ENCODE measurements at places on chromosomes 4 and X.

- DNase-seq, result no peak
Measured at GRCh38 chr4:61231421-61231820, 31.3 kb downstream of the ADGRL3 start.

- DNase-seq, result peak; percentile 80
Measured at GRCh38 chr4:152996111-152996571, 60.0 kb downstream of the FHDC1 start.

- DNase-seq, result no peak
Measured at GRCh38 chr4:39169426-39169825, 12.9 kb upstream of the WDR19 start.

DNA sequence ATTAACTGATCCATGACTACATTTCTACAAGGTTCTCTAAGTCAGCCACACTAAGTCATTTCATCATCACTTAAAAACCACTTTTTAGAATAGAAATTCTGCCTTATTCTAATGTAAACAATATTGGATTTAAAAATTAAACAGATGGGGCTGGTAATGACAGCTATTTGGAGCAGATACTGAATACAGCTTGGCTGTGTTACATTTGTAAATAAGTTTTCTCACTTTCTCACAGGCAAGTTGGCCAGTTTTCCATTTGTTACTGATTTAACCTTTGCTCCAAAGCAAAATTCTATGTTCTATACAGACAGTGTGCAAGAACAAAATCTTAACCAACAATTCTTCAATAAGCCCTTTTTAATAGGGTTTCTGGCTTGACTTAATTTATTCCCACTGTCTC is 370.7 kb downstream of the GRIA2 start:
- no peak for DNase-seq

DNA sequence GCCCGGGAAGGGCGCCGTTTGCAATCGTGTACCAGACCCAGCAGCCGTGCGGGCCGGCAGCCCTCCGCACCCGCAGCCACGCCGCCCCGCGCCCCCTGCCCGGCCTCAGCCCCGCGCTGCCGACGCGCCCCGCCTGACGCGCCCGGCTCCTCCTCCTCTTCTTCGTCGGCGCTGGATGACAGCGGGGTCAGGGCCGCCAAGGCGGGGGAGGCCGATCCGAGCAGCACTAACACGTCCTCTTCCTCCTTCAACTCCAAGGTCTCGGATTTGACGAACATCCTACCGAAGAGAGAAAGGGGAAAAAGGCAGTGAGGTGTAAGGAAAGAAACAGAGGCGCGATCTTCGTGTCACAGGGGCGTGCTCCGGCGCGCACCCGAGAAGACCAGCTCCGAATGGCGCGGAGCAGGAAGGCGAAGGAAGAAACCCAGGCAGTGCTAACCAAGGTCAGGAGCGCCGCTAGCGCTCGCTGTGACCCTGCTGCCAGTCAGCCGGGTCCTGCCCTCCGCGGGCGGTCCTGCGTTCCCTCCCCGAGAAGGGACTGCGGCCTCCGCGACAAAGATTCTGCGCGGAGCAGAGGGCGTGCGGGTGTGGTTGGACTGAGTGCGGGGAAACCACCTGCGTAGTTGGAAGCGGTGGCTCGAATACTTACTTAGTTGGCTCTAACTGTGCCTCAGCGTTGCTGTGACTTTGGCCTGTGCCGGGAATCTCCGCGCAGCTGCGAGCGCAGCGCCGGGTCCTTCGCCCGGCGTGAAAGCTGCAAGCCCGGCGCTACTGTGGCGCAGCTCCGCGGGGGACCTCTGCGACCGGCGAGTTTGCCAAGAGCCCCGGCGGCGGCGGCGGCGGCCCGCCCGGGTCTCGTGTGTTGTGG is 548 bp downstream of the NEUROG2 start:
- peak; percentile 57 for DNase-seq

DNA sequence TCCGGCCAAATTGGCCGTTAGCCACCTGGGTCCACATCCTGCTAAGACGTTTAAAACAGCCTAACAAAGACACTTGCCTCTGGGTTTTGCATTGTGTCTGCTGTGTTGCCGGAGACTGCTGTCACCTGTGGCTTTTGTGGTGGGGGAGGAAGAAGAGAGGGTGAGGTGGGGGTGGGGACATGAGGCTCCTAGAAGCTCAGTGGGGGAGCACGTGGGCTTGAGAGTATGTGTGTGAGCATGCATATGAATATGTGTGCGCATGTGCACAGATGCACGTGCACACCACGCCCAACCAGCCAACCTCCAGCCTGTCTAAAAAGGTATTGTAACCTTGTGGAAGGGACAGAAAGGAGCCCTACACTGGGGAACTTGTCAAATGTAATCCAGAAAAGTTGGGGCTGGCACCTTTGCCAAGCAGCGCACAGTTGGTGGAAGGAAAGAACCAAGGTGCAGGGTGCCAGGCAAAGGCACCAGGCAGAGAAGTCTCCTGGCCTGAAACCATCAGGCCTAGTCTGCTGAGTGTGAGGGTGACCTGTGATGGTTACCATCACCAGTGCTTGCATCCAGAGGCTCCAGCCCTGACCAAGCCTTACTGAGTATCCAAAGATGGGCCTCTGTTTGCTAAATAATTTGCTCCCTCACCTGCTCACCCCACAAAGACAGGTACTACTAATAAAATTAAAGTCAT is 10.1 kb upstream of the SASH3 start:
- DNase-seq, result no peak

GRCh38 chr4:165994701-165995100 is 121.7 kb downstream of the TLL1 start:
- DNase-seq, result no peak

DNA sequence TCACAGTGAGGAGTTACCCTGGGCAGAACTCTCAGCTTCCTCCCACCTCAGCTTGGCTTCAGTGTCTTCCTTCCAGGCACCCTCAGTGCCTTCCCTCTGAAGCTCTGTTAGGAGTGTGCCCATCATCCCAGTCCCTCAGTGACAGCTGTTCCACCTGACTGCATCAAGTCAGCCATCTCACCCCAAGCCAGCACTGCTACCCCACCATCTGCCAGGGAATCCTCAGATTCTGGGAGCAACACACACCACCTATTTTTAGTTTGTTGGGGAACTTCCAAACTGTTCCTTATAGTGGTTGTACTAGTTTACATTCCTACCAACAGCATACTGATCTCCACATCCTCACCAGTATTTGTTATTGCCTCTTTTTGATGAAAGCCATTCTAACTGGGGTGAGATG is 182.9 kb downstream of the RELL1 start:
- no peak for DNase-seq

- DNase-seq, result no peak
Measured at GRCh38 chr4:57314636-57315035, 204.5 kb upstream of the IGFBP7 start.

DNA sequence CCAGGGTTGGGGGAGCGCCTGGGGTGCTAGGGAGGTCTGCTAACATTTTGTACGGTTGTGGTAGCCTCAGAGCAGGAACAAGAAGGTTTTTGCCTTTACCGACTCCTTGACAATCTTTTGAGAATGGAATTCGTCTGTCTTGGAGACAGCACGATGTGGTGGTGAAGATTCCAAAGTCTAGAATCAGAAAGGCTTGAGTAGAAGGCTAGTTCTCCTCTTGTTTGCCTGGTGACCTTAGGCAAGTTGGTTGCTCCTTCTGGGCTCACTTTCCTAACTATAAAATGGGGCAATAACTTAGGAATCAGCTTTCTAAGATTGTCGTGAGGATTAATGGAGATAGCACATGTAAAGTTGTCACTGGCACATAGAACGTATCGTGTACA is 741 bp downstream of the FAM47E start:
- no peak for DNase-seq

DNA sequence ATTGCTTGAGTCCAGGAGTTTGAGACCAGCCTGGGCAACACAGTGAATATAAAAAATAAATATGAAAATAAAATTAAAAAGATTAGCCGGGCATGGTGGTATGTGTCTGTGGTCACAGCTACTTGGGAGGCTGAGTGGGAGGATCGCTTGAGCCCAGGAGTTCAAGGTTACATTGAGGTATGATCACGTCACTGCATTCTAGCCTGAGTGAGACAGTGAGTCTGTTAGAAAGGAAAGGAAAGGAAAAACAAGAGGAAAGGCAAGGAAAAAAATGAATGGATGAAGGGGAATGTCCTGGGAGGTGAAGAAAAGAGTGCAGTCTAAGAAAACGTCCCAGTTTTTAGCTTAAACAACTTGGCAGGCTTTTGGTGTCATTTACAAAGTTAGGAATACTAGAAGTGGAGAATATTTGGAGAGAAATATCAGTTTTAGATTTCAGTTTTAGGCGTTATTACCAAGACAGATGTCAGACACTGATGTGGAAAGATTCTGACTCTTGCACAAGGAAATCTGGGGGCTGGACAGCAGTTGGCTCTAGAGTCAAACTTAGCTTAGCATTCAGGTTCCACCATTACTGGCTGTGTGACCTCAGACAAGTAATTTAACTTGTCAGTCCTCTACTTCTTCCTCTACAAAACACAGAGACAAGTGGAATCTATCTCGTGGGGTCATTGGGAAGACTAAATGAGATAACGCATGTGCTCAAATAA is 139.0 kb downstream of the TSPAN5 start:
- DNase-seq, result no peak

GRCh38 chrX:22037225-22037624 is 5.1 kb downstream of the PHEX start:
- no peak for DNase-seq

DNA sequence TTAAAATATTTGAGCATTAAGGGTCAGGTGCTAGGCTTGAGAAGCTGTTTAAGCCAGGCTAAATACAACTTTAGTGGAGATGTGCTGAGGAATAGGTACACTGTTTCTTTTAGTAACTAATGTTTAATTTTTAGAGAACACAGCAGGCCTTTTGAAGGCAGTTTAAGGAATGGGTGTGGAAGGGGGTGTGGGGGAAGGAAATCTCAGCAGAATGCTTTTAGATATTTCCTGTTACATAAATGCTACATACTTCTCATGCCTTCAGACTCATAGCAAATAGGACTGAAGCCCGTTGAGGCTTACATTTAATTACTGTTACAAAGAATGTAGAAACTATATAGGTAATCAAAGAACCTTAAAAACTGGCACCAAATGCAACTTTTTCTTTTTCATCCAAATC is 66.3 kb downstream of the WWC2 start:
- no peak for DNase-seq

- DNase-seq, result no peak
Measured at GRCh38 chr4:115433491-115433890, 320.1 kb upstream of the NDST4 start.

- peak; percentile 4 for DNase-seq
Measured at GRCh38 chrX:95974890-95975289, 709.8 kb upstream of the DIAPH2 start.

DNA sequence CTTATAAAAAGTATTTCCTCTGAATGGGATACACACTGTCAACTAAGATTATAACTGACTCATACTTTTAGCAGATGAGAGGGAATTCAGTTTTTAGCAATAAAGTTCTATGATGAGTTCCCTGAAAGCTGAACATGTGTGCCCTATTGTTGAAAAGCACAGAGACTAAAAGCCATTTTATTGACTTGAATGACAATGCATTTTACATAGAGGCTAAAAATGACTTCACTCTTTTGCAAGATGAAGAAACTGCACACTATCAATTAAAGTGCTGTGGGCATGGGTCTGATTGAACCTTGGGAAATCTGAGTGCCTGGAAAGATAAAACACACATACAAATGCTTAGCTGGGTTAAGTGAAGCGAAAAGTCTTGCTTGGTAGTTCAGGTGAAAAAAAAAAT is 633.4 kb downstream of the PDHA2 start:
- no peak for DNase-seq

DNA sequence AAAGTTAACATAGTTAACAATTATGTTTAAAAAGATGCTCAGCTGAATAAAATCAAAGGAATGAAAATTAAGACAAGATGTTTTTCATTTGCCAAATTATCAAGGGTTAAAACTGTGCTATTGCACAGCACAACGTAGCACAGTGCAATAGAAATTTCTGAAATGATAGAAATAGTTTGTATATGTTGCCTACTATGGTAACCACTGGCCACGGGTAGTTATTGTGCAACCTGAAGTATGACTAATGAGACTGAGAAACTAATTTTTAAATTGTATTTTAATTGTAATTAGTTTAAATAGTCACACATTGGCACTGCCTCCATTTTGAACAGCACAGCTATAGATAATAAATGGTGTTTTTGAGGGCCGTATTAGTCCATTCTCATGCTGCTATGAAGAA is 343.1 kb upstream of the FAM241A start:
- DNase-seq, result no peak

GRCh38 chrX:71439896-71440295 is 73.7 kb downstream of the TAF1 start:
- no peak for DNase-seq

DNA sequence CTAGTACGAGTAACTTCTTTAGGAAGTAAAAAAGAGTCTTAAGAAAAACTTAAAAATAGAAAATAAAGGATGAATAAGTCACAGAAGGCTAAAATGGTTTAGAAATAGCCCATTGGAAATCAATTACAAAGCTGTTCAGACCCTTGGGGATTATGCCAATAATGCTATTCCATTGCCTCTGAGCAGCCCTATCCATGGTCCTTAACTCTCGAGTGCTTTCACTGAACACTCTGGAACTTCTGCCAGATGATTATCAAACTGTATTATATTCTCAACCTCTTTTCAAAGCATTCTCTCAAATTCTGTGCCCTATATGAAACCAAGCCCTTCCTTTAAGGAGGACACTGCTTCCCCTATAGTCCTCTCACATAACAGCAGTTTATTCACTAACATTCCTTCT is 17.0 kb downstream of the SLC9B1 start:
- DNase-seq, result no peak

Measured in ELF-1 (cell line).